ENCODE measurements at places on chromosomes 2 and 18.
A peak's percentile ranks its signal among the peaks of the same experiment; 100 is the strongest.

DNA sequence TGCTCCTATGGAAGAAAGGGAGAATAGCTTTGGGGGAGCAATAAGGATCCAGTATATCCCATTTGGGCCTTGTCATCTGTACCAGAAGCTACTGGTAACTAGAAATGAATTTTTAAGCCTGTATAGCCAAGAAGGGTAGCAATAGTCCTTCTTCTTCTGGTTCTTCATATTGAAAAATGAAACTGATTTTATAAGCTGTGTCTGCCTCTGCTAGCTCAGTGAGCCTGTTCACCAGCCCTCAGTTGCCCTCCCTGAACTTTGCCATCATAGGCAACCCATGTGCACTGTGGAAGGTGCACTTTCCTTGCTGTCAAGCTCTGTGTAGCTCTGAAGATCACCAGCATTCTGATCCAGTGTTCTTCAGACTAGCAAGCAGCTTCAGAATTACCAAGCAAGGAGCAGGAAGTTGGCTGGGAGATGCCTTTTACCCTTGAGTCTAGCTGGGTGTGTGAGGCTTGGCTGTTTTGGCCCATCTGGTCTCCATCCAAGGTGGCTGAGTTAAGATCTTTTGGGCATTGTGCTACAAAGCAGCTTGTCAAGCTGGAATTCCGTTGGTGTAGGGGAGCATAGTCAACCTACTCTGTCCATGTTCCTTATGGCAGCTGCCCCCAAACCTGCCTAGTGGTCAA, 55.8 kb upstream of the MGAT5 start:
- no peak for DNase-seq

DNA sequence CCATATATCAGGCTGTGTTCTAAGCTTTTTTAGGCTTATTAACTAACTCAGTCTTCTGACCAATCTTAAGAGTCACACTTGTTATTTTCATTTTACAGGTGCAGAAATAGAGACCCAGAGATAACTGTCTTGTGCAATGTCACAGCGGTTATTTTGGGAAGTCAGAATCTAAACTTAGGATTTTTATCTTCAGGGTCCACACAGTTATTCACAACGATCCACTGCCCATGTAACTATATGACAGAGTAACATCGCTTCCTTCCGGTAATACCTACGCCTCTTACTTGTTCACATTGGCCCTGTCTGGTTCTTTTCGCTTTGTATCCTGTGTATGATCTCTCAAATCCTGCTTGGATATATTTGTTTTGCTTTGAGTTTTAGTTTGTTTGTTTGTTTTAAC, 631.7 kb downstream of the LRP1B start:
- DNase-seq = no peak

DNA sequence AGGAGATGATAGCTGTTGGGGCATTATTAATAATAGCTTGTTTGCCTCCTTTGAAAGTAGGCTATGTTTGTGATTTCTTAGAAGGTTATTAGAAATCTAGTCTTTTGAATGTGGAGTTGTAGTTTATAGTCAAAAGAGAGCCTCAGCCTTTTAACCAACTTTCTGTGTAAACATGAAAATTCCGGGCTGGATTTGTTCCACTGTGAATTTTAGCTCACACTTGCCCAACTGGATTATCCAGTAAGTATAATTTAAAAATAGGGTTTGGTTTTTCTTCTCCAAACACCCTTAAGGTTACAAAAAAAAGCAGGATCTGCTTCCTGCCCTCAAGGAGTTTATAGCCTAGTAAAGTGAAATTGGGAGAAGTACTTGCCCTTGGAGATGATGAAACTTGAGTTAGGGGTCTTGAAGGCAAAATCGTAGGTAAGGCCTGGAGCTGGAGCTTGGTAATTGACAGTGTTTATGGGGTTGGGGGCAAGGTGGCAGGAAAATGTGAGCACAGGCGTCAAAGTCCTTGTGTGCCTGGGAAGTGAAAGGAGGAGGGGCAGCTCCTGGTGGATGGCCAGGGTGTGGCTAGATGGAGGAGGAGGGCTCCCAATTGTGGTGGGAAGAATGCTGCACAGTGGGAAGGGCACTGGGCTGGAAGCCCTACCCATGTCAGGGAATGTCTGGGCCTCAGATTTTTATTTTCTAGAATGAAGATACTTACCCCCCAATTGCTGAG, 21.3 kb downstream of the ITGA6 start:
- no peak for DNase-seq

DNA sequence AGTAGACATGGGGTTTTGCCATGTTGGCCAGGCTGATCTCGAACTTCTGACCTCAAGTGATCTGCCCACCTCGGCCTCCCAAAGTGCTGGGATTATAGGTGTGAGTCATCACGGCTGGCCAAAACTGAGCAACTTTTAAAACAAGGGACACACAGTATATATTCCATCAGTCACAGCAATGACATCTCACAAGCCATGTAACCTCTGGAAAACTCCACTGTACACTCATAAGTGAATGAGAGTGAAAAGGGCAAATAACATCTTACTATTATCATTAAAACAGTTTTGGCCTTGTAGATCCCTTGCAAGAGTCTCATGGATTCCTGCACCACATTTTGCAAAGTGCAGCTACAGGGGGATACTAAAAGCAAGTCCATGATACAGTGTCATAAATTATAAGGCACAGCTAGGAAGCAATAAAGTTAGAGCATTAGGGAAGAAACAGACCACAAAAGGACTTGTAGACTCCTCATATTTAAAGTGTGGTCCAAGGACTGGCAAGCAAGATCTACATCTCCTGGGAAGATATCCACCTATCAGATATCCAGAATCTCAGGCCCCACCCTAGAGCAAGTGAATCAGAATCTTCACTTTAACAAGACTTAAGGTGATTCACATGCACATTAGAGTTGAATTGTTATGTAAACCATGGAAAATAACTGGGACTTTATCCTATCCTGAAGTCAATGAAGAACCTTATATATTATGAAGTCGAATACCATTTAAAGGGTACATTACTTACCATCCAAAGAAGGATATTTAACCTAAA, 5.7 kb downstream of the SMC6 start:
- peak; percentile 23 for DNase-seq

- DNase-seq = no peak
Measured at GRCh38 chr18:2654928-2655177, 673 bp upstream of the SMCHD1 start.

GRCh38 chr18:65235966-65236624, 514.7 kb upstream of the CDH7 start:
- no peak for DNase-seq

DNA sequence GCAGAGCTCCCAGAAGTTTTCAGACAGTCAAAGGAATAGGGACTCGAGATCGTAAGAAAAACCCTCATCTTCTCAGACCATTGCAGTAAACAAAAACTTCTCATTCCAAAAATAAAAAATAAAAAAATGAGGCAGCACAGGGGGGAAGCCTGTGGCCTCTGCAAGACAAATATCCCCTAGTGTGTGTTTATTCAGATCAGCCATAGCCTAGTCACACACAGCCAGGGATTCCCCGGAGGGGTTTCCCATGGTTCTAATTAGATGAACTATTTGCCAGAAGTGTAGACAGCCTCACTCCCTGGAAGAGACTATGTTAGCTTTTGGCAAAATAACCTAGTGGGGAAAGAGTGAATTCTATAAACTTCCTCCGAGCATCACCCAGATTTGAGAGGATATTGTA, 122.9 kb upstream of the KLF7 start:
- no peak for DNase-seq

DNA sequence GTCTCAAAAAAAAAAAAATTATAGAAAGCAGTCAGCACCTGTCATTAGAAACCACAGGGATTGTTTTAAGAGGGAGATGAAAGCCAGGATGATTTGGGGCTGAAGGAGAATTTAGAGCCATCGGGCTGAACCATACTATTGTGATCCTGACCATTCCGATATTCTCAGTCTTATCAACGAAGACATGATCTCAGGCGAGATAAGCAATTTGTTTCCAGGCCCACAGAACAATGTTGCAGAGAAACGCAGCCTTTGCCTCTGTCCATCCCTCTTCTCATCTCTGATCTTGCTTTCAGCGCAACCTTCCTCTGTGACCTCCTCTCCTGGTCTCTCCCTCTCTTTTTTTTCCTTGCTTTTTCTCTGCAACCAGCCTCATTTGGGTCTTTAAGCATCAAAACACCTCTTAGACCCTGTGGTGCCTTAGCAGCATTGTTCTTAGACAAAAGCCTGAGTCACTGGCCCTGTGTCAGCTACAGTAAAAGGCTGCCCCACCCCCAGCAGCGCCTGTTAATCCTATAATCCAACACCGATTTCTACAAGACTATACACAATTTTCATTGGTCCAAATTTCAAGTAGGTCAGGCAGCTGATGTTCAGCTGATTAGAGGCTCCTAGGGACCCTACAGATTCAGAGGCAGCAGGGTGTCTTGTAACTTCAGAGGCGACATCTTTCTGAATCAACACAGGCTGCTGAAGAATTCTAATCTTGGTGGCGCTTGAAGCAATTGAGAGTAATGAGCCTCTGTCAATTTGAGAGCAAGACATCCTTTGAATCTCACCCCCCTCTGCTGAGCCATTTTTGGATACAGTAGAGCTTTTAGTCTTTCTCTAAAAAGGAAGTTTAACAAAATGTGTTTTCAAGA, 206.0 kb downstream of the NCK2 start:
- DNase-seq = no peak

DNA sequence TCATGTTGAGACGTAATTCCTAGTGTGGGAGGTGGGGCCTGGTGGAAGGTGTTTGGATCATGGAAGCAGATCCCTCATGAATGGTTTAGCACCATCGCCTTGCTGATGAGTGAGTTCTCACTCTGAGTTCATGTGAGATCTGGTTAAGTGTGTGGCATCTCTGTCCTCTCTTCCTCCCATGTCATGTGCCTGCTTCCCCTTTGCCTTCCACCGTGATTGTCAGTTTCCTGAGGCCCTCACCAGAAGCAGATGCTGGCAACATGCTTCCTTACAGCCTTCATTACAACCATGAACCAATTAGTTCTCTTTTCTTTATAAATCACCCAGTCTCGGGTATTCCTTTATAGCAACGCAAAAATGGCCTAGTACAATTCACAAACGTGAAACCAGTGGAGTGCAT, 14.6 kb upstream of the MCM6 start:
- no peak for DNase-seq

- no peak for DNase-seq
Measured at GRCh38 chr2:148959745-148960144, 78.8 kb upstream of the LYPD6B start.

- DNase-seq = no peak
Measured at GRCh38 chr2:86254576-86255538, 55.6 kb downstream of the MRPL35 start.

- DNase-seq = peak; percentile 95
Measured at GRCh38 chr18:59814891-59815290, 84.9 kb upstream of the PMAIP1 start.

DNA sequence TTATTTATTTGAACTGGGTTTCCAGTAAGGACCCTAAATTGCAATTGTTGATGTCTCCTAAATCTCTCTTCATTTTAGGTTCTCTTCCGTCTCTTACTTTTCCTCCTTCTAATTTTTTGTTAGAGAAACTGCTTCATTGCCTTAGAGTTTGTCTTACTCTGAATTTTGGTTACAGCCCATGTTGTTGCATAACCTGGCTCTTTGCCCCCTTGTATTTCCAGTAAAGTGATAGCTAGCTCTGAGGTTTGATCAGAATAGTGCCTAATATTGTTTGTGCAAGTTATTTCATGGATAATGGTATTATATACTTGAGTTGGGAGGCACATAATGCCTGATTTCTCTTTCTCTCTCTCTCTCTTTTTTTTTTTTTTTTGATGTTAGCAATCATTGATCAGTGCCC, 71.8 kb downstream of the MGAT5 start:
- DNase-seq = no peak
